Smooth muscle cell of the pulmonary artery (primary cell): ENCODE measurements at places on chromosomes 5 and 9. TPM values are rescaled to one million over a fixed set of nuclear protein-coding genes. Genes with fewer than 3 reads are reported as not detected.

The LCN9 gene
- total RNA-seq: not detected in 2 replicates

The SLC25A48 gene
- total RNA-seq: not detected in 2 replicates

The CYLC2 gene
- total RNA-seq: not detected in 2 replicates

The NR6A1 gene
- 0.39 and 0.69 TPM in 2 replicates for total RNA-seq

The MAMDC4 gene
- total RNA-seq: 4.6 and 6.5 TPM in 2 replicates

The SLC6A7 gene
- total RNA-seq: 0.20 TPM in 1 of 2 replicates, not detected in the other

The TNFSF15 gene
- 0.03 and 13.4 TPM in 2 replicates for total RNA-seq

The NMUR2 gene
- total RNA-seq: not detected in 2 replicates

The SLC30A5 gene
- total RNA-seq: 87.1 and 109 TPM in 2 replicates

The PCDHA10 gene
- 0.26 and 0.50 TPM in 2 replicates for total RNA-seq

The ODF2 gene
- total RNA-seq: 32.7 TPM in 2 replicates

The GLRA1 gene
- total RNA-seq: not detected in 2 replicates

The TAS2R1 gene
- total RNA-seq: not detected in 2 replicates

The PCDHAC1 gene
- 0.07 and 0.26 TPM in 2 replicates for total RNA-seq
